ENCODE measurements at places on chromosomes 12 and 14.
A peak's percentile ranks its signal among the peaks of the same experiment; 100 is the strongest.

DNA sequence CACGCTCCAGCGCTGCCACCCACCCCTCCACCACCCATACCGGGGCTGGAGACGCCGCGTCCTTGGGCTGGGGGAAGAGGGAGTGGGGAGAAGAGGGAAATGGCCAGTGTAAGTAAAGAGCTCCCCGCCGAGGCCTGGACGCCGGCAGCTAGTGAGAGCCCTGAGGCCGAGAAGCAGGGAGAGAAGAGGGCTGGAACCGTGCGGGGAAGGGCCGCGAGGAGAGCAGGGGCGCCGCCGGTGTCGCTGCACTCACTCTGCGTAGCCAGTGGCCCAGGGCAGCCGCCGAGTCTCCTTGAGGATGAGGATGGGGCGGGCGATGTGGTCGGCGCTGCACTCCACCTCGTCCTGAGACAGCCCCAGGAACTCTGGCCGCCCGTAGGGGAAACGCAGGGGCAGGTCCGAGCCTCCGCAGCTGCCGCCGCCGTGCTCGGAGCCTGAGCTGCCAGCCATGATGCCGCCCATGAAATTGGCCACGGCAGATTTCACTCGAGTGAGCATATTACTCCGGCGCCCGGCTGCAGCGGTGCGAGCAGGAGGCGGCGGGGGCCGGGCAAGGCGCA lies 631 bp downstream of the PPM1H start:
- DNase-seq = no peak

- DNase-seq = no peak
Measured at GRCh38 chr14:76908834-76909233, 82.6 kb downstream of the LRRC74A start.

DNA sequence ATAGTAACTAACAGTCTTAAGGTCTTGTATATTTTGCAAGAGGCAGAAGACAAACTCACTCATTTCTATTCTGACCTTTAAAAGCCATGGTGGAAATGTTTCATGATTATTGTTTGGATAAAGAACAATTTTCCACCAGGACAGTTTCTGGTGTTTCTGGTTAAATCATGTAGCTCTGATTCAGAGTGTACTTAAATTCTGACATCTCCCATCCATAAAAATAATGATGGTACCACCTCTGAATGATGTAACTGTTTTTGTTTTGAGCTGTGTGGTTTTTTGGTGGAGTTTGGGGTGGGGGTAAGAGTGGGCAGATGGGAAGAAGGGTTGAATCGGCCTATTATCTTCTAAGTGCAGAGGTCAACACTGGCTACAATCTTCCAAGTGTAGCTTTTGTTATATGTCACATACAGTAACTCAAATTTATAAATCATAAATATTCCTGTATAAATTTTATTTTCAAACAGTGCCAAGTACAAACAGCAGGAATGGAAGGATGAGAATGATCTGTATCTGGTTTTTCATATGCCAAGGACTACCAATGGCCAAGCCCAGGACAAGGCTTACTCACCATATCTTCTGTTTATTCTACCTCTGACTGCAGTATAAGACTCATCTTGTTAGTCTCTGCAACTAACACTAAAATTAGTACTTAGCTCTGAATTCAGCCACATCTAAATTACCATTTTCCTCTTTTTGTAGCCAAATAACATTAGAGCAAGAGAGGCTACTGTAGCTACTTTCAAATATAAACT lies 108.7 kb downstream of the BCAT1 start:
- no peak for DNase-seq

DNA sequence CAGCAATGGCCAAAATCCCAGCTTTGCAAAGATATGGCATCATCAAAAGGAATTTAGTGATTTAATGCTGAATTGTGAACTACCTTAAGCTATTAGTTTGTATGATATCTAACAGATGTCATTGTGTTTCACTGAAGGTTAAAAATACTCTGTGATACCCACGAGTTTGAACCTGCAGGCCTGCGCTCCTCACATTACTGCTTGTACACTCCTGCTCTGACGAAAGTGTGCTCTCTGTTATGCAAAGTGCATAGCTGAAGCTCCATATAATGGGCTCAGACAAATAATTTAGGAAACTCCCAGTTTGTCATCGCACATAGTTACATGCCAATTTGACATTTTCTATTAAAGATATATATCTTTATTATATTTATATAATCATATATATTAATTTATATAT lies 52.2 kb downstream of the SPPL3 start:
- DNase-seq = no peak

- DNase-seq = no peak
Measured at GRCh38 chr12:102910137-102910536, 6.9 kb downstream of the PAH start.

DNA sequence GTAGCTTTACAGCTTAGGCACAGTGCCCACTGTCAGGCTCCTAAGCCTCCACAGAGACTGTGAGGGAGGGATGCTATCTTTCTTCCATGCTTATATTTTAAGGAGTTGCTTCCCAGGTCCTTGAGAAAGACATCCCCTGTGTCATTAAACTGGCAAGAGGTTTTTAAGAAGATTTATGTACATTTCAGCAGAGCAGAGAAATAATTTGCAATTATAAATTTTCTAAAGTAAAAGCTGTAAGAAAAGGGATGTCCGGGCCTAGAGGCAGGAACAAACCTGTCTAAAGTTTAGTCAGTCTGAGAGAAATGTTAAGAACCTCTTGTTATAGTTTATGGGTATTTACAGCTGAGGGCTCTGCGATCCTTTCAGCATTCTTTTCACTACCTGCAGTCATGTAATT lies 716.1 kb downstream of the SLC16A7 start:
- no peak for DNase-seq

DNA sequence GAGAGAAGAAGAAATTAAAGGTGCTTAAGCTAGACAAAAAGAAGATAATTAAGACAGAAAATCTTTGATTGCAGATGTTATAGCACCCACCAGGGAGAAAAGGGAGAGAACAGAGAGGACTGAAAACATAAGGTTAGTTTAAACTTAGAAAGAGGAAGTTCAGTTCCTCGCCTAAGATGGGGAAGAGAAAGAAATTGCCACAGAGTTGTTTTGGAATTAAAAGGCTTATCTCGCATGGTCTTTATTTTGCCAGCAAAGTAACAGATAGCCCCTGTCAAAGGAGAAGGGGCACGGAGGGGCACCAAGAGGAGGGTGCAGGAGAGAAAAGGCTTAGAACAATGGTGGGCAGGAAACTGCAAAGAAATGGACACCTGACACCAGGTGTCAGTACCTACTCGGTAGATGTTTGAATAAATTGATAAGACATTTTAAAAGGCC lies 17.8 kb upstream of the OXA1L start:
- no peak for DNase-seq

- no peak for DNase-seq
Measured at GRCh38 chr14:57866199-57866705, 360 bp upstream of the SLC35F4 start.

DNA sequence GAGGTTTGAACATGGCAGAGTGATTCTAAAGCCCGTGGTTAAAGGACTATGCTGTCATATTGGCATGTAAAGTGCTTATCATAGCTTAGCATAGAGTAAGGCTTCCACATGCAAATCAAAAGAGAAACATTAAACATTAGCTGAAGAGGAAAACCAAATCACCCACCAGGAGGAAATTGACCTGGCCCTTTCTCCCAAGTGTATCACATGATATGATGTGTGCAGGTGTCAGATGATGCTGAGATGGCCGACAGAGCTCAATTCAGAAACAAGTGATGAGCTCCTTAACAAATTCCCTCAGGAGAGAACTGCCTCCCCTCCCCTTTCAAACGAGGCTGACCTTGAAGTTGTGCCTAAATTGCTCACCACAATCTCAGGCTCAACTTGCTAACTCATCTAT lies 217.1 kb upstream of the BTG1 start:
- no peak for DNase-seq

- no peak for DNase-seq
Measured at GRCh38 chr14:75978249-75978731, 3.5 kb downstream of the TGFB3 start.

DNA sequence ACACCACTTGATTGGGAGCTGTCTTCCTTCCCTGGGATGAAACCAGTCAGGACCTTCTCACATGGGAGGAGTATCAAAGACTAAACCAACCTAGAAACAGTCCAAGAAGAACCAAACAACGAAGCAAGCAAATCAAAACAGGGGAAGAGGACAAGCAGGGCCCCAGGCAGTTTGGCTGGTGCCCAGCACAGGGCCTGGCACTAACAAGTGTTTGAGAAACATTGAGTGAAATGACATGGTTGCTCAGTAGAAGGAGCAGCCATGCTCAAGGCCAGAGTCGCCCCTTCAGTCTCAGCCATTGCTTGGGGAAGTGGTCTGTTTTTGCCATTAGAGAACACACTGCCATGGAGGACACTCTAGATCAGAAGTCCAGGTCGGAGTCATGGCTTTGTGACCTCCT lies 323.1 kb downstream of the CACNA1C start:
- no peak for DNase-seq

GRCh38 chr14:94047581-94047980 lies 21.4 kb downstream of the OTUB2 start:
- no peak for DNase-seq

GRCh38 chr14:94019329-94019728 lies 6.8 kb upstream of the OTUB2 start:
- no peak for DNase-seq

- DNase-seq = no peak
Measured at GRCh38 chr14:72618424-72618823, 275.5 kb downstream of the DPF3 start.

GRCh38 chr12:51071663-51072062 lies 11.7 kb downstream of the CSRNP2 start:
- DNase-seq = no peak

DNA sequence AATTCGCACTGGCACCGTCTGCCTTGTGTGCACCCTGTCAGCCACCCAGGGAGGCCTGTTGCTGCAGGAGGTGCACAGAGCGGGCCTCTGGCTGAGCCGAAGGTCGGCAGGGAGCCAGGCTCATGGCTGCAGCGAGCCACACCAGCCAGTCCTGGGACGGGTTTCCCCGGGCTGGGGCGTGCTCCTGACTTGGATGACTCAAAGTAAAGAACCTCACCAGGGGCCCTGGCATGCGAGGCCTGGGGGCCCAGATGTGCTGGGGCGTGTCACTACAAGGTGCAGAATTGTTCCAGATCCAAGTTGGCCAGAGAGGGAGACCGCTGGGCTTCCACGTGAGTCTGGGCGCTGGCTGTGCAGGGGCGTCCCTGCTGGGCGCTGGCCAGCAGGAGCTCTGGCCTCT lies 34.5 kb downstream of the FBRSL1 start:
- no peak for DNase-seq

DNA sequence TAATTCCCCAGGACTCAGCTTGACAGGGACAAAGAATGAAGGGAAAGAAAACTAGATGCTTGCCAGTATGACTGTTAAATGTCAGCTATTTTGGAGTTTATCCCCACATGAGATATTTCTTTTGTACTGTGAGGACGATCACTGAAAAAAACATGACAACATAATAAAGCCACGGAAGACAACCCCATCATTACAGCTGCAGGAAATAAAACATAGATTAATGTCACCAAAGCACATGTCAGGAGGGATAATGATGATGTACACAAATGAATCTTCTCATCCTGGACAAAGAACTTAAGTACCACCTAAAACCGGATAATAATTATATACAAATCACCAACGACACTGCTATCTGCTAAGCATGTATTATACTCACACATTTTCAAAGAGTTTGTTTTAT lies 84.6 kb upstream of the GRIP1 start:
- DNase-seq = no peak

DNA sequence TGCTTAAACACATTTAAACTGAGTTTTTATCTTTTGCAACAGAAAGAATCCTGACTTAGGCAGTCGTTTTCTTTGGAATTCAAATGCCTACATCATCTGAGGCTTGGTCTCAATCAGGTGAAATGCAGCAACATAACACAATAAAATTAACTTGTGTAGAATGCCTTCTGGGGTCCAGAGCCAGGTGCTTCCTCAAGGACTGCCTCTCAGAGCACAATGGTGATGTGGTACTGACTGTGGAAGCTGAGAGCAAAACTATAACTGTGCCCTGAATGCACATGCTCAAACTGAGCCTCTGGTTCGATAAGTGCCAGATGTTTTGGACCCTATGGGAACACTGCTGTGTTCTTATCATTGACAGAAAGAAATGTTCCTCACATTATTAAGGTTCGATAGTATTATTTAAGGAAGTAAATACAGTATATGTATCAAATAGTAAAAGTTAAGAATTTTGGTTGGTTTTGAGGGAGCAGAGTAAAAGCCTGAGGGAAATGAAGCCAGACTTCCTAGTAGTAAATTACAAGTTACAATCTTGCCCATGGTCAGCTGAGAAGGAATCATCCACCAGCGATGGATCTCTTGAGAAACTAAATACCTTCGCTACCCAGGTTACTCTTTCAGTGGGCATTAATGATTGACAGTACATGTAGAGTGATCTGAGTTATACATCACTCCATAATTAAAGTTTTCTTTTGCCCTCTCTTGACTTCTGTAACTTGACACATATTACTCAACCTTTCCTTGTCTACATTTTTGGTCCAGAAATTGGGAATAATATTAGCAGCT lies 122.9 kb upstream of the ATP2B1 start:
- no peak for DNase-seq

- no peak for DNase-seq
Measured at GRCh38 chr12:95694136-95694535, 96.4 kb downstream of the NTN4 start.

- no peak for DNase-seq
Measured at GRCh38 chr12:57169969-57170368, 22.6 kb upstream of the LRP1-AS start.

- DNase-seq = no peak
Measured at GRCh38 chr14:81946834-81947798, 413.5 kb upstream of the SEL1L start.

GRCh38 chr14:68968051-68968450 lies 11.1 kb downstream of the ACTN1 start:
- DNase-seq = peak; percentile 63

DNA sequence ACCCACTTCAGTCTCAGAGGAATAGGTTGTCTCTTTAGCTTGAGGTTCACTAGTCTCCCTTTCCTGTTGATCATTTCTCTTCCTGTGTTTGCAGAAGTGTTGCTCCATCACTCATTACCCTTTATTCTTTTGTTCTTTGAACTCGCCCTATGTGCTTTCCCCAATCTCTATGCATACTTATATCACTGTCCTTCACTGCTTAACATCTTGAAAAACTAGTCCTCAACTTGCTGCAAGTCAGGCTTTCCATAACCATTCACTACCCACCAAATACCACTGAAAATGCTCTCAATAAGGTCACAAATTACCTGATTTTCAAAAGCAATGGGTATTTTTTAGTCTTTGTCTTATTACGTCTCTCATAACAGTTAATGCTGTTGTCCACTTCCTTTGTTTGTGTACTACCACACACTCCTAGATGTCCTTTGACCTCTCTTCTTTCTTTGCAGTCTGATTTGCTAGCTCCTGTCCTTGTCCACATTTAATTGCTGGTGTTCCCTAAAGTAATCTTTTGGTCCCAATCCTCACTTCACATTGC lies 80.8 kb downstream of the RIC8B start:
- DNase-seq = no peak

GRCh38 chr14:99718031-99718810 lies 34.1 kb downstream of the CYP46A1 start:
- peak; percentile 3 for DNase-seq

DNA sequence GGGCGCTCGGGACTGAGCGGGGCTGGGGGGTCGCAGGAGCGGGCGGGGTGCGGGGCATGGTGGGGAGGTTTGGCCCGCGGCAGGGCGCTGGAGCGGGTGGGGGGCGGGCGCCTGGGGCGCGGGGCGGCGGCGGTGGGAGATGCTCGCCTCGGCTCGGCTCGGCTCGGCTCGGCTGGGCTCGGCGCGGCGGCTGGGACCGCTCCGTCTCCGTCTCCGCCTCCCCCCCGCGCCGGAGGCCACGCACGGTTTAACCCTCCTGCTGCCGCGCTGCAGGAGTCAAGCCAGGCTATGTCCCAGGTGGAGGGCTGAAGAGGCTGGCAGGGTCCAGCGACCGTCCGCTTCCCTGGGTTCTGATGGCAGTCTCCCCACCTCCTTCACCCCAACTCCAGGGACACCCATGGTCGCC lies at the start of gene PIANP:
TSS of gene PIANP (minus strand) at position 170 of the 406 bp plus-strand sequence. CDS start 2,754 bp downstream, outside the sequence.
- peak; percentile 45 for DNase-seq

Data from activated CD4-positive, alpha-beta T cell treated with anti-CD3 and anti-CD28 coated beads for 1 hour (primary cell).